ACHN (cell line): ENCODE measurements at places on chromosomes 16 and 17.
A peak's percentile ranks its signal among the peaks of the same experiment; 100 is the strongest.

DNA sequence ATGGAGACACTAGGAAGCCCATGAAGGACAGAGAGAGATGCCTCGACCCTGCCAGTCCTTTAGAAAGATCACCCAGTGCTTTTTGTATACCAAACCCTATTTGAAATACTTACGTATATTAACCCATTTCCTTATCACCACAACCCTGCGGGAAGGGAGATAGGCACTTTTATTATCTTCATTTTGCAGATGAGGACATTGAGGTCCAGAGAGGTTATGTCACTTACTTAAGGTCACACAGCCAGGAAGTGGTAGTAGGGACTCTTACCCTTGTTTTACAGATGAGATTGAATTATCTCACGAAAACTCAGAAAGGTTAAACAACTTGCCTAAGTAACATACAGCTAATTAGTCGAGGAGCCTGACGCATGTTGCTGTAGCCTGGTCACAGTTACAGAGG, 38.2 kb downstream of the IL4R start:
- DNase-seq, result no peak

- no peak for DNase-seq
These were observed 9.1 kb downstream of the RMI2 start for GRCh38 chr16:11354407-11354732.

- DNase-seq, result peak; percentile 29
These were observed 55.6 kb upstream of the MAP3K14 start for GRCh38 chr17:45372325-45372869.

DNA sequence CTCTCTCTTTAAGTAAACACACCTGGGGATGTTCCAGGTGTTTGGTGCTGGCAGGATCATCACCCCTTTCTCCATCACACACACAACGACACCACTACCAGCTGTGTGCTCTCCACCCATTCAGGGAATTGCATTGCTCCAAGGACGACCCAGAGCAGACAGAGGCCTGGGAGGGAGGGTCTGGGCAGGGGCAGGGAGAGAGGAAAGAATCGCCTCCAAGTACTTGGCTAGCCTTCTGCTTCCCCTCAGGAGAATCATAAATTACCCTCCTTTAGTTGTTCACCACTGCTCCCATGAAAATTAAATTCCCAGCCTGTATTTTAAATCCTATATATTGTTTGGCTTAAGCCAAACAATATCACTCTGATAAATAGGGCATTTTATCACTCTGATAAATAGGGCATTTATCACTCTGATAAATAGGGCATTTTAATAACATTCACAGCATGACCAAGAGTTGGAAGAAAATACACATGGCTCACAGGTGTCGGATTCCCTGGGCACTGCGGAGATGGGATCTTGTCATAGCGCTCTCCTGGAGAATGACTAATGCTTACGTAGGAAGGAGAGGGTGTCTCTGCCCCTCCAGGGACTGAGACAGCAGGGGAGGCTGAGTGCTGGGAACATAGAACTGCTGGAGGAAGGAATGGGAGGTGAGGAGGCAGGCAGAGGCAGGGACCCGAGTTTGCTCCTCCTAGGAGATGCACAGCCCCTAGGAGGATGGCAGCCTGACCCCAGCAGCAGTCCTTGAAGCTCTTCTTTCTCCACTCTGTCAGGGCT, 673.6 kb downstream of the HS3ST4 start:
- DNase-seq, result no peak

- DNase-seq, result no peak
These were observed 25.5 kb upstream of the CDH1 start for GRCh38 chr16:68711421-68712139.

- DNase-seq, result no peak
These were observed 8.7 kb upstream of the ARHGAP23 start for GRCh38 chr17:38419508-38419981.

GRCh38 chr16:47449788-47450187, 11.1 kb downstream of the ITFG1 start:
- peak; percentile 34 for DNase-seq

DNA sequence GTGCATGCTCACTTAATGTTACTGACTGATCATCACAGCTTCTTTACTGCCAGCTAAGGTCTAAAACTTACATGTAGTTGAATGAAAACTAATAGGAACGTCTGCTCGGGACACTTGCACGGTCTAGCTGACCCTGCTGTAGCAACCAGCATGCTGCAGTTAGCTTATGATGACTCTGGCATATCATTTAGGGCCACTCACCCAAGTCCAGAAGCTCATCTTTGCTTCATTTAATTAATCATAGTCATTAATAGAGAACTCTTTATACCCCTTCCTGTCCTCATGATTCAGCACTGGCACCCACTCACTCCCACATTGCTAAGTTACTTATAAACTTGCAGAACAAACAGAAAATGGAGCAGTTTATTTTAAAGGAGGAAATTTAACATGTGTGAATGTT, 136.3 kb downstream of the NLK start:
- peak; percentile 22 for DNase-seq

DNA sequence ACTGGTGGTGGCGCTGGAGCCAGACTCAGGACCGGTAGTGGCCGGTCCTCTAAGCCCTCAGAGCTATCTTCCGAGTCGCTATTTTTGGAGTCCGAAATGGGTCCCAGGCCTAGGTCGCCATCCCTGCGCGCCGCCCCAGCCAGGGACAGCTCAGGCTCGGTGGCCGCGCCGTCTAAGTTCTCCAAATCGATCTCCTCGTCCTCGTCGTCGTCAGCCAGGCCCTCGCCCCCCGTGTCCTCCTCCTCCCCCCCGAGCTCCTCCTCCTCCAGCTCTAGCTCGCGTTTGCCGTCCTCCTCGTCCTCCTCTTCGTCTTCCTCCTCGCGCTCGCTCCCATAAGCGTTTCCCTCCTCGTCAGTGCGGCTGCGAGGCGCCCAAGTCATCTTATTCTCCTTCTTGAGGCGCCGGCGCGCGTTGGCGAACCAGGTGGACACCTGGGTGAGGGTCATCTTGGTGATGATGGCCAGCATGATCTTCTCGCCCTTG, 1.6 kb downstream of the IRX3 start:
- DNase-seq, result peak; percentile 20

DNA sequence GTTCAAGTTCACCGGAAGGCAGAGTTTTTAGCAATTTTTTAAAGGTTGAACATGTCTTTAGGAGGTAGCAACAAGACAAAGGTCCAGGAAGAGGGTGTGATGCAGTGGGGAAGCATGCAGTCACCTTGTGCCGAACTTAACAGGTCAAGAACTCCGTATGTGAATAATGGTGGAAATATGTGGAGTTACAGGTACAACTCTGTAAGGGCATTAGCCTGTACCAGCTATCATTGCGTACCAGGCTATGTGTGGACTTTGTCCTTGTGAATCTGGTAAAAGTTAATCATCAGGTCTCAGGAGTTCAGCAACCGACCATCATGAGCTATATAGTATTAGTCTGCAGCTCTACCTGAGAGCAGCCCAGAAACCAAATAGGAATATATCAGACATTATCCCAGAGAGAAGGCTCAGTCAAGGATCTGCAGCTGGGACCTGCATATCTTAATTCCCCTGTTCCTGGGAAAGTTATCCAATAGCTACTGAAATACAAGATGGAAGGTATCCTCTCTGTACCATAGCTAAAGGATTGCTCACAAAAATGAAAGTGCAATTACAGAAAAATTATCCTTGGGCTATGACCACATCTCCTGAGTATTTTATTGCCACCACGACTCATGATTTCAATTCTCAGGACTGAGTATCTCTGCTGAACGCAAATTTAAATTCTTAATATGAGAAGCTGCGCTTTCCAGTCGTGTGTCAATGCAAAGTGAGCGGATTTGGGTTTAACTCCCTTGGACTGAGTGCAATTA, 469.3 kb downstream of the CDH13 start:
- DNase-seq, result peak; percentile 9

- no peak for DNase-seq
These were observed 1.6 kb upstream of the IRF8 start for GRCh38 chr16:85897382-85897781.

DNA sequence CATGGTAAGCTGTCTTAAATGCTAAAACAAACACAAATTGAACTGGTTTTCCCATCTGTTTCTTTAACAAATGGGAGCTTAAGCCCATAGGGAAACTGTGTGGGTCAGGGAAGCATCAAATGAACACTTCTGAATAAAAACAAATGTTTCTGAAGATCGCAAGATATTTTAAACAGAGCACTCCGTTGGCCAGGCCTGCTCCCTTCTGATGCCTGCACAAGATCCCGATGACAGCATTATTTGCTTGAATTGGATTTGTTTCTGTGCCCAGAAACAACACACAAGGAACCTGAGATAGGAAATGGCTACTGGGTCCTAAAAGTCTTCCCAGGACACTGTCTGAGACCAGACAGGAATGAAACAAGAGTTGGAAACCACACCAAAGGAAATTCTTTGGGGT, 425.8 kb upstream of the ZFHX3 start:
- DNase-seq, result no peak

GRCh38 chr17:36994438-36994837, 45.7 kb downstream of the AATF start:
- no peak for DNase-seq

GRCh38 chr16:5838725-5839124, 741.1 kb upstream of the EEF2KMT start:
- no peak for DNase-seq

- DNase-seq, result no peak
These were observed 36.5 kb upstream of the VWA3A start for GRCh38 chr16:22055881-22056280.

DNA sequence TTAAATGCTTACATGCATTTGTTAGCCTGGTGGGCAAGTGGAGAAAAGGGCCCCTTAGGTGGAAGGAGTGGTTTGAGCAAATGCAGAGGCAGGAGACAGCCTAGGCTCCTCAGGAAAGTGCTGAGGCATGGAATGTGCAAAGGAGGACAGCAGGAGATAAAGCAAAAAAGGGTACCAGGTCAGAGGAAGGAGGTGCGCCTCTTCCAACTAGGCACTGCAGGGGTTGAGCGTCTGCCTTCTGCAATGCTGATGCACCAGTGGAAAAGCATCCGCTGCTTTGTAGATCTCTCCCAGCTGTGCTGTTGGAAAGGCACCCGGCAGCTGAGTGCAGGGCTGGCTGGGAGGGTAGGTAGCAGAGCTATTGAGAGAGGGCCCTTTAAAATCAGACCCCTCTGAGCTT, 287.0 kb upstream of the XYLT1 start:
- DNase-seq, result no peak

GRCh38 chr17:51147650-51148049, 5.7 kb upstream of the NME1 start:
- DNase-seq, result no peak

DNA sequence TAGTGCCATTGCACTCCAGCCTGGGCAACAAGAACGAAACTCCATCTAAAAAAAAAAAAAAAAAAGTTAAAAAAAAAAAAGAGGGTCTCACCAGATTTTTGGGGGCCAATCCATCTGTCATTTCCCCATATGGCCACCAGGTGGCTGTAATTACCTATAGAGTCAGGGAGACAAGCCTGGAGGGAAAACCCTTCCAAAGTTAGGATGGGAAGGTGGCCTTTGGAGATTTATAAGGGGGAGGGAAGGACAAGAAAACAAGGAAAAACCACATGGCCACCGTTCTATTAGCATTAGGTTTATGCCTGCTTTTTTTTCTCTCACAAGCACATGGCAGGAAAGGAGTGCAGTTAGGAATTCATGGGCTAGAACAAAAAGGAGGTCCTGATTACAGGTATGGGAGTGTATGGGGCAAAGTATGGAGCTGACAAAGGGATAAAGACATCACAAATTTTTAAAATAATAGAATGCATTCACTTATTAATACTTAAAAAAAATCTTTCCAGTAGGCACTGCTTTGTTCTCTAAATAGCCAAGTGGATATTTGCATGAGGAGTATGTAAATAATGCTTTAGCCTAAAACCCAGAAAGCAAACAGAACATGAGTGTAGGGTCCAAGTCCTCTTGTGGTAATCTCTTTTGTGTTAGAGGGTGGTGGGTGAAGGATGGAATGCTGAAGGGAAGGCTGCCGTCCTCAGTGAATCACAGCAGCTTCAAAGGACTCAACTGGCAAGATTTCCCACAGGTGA, 5.1 kb downstream of the CYB5D1 start:
- peak; percentile 59 for DNase-seq

DNA sequence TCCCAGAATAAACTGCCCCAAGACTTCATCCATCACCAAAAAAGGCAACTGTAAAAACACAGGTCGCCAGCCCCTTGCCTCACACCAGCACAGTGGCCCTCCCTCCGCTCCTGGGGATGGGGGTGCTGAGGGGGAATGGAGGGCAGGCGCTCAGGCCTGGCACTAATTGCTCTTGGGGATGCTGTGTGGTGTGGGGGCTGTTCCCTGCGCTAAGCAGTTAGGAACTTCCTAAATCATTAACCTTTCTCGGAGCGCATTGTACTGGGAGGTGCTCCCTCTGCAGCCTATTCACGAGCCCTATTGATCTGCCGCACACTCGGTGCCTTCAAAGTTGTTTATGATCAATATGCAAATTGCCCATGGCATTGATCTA, 199.9 kb downstream of the ZFHX3 start:
- peak; percentile 69 for DNase-seq

- DNase-seq, result peak; percentile 62
These were observed 87.2 kb upstream of the IRX3 start for GRCh38 chr16:54373534-54374520.

DNA sequence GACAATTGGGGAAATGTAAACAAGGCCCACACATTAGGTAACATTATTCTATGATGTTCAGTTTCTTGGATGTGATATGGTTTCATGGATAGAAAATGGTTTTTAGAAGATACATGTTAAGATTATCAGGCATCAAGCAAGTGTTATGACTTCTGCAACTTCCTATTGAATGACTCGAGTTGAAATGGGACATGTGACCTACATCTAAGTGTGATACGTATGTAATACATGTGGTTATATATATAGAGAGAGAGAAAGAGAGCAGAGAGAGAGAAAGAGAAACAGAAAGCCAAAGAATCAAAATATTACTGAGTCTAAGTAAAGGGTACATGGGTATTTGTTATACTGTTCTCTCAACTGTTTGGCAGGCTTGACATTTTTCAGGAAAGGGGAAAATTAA, 1.7 kb downstream of the TMEM170A start:
- no peak for DNase-seq

GRCh38 chr17:78957128-78957527, 22.6 kb downstream of the LGALS3BP start:
- no peak for DNase-seq

DNA sequence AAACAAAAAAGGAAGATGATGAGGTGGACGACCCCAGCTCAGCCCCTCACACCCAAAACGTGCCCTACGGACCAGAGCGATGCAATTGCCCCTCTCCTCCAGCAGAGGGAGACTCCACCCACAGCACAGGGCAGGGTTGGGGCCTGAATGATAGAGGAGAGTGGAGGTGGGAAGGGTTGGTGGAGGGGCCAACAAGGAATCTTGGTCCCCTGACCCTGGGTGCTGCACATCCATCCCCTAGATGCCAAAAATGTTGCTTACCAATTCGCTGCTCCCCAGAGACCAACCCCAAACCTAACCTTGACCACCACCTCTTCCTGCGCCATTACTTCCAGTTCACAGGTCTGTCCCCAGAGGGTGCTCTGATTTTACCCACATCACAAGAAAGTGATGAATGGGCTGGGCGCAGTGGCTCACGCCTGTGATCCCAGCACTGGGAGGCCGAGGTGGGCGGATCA, 12.9 kb downstream of the P2RX5 start:
- DNase-seq, result peak; percentile 49

- no peak for DNase-seq
These were observed 135.9 kb downstream of the KATNIP start for GRCh38 chr16:27685807-27686206.
